ENCODE measurements at places on chromosomes 4 and X.

DNA sequence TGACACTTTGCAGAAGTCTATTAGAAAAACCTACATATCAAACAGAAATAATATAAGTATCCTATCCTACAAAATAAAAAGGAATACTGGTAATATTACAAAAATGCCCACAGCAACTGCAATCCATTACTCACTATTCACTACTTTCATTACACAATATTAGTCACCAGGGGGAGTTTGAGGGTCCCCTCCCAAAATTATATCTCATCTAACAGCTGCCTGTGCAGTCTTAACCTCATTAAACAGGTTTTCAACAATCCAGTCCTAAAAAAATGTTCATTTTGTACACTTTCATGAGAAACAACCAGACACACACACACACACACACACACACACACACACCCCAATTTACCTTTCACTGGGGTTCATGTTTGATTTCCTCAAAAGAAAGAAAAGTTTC is 2.9 kb downstream of the CLOCK start:
- no peak for DNase-seq

DNA sequence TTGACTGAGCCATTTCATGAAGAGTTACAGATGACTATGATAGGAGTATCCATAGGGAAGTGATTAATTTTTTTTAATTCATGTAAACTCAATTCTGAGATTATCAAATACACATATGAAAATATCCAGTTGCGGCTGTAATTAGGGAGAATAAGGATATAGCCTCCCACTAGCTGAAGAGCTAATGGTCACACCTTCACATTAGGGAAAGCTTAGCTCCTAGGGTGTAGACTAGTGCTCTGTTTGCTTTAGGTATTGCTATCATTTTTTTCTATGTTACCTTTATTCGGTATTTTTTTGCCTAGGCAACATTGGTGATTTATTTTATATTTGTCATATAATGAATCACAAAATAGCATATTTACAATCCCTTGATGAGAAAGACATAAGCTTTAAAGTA is 39.6 kb upstream of the EPGN start:
- DNase-seq: no peak

DNA sequence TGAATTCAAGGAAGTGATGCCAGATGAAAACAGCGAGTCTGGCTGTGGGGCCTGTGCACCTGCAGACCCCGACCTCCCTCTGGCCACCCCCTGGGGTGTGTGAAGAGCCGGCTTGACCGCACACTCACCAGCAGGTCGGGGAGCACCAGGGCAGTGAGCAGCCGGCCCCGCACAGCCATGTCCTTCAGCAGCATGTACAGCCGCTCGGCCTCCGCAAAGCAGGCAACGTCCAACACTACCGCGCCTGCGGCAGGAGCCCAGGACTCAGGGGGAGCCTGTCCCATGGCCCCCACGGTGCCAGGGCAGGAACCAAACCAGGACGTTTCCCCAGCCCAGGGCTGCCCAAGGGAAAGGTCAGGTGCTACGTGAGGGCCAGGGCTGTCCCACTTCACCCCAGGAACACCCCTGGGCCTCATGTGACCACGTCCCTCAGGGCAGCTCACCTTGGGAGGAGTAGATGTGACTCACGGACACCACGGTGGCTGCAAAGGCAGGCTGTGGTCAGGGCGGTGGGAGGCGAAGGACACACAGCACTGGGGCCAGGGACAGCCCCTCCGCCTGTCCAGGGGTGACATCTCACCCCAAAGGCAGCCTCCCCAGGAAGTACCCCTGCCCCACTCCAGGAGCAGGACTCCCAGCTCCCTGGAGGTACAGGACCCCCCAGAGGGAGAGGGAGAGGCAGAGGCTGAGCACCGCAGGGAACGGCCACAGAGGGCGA is 8.2 kb downstream of the DGKQ start:
- no peak for DNase-seq

DNA sequence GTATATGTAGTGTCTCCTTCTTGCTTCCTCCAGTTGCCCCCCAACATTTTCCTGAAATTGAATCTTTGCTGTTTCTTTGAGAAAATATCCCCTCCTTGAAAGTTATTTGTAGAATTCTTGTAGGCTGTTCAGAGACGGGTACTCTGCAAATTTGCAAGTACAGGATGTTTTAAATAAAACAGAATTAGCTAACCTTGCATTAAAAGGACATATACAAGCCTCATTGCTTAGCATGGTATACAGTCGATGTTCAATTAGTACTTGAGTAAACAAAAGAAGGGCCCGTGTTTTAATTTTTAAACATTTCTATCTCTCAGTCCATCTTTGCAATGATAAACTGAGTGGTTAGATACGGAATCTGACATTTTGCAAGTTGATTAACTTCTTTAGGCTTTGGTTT is 50.8 kb downstream of the RAPGEF2 start:
- DNase-seq: no peak

GRCh38 chr4:118741301-118741855 is 56.2 kb downstream of the METTL14 start:
- DNase-seq: no peak

DNA sequence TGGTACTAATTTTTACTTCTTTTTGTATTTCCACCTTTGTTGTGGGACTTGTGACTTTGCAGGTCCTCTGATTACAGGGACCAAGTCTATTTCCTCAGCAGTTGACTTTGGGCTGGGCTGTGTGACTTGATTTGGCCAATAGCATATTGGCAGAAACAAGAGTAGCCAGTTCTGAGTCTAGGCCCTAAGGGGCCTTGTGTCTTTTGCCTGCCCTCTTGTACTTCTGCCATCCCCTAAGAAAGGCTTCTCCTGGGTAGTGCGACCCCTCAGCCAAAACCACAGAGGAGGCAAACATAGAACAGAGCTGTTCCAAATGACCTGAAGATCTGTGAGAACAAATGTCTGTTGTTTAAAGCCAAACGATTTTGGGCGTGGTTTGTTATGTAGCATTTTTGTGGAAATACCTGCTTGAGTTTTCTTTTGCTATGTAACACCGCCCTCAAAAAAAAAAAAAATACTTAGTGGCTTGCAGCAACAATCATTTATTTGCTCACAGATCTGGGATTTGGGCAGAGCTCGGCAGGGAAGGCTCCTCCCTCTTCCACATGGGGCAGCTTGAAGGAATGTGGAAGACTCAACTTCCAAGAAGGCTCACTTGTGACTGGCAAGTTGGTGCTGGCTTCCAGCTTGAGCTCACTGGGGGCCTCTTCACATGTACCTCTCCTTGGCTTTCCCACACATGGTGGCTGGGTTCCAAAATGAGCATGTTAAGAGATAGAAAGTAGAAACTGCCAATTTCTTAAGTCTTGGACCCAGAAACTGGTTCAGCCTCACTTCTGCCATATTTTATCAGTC is 423.0 kb upstream of the CNKSR2 start:
- no peak for DNase-seq

GRCh38 chrX:49166914-49167739 is 4.6 kb downstream of the MAGIX start:
- no peak for DNase-seq

DNA sequence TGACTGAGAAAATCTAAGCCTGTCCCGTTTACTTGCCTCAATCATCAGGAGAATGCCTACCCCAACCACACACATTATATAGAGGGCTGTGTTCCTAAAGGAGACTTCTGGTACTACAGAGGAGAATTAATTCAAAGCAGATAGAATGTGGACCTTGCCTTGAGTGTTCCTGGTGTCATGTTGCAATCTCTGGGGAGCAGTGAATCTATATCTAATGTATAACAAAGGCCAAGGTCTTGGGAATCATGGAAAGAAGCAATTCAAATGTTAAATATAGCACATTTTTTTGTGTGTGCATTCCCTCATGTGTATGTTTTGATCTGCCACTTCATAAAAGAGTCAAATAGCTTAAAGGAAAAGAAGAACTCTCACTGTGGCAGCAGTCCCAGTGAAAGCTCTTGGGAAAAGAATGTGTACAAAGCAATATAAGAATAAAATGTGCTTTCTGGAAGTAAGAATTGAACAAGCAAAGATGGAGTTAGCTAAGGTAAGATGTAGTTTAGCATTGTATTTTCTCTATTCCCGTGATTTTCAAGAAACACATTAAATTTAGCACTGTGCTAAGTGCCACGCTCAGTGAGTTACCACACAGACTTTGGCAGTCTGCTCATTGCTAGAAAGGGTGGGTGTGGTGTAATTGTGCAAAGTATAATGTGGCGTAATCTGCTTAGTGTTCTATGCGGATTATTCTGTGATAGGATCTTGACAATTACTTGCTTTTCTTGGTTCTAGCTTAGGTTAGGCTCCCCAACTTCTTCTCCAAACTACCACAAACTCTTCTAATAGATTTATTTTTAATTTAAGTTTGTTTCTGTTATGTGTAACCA is 13.7 kb downstream of the ADH6 start:
- DNase-seq: peak; percentile 8

GRCh38 chrX:79556800-79557199 is 189.7 kb upstream of the ITM2A start:
- no peak for DNase-seq

DNA sequence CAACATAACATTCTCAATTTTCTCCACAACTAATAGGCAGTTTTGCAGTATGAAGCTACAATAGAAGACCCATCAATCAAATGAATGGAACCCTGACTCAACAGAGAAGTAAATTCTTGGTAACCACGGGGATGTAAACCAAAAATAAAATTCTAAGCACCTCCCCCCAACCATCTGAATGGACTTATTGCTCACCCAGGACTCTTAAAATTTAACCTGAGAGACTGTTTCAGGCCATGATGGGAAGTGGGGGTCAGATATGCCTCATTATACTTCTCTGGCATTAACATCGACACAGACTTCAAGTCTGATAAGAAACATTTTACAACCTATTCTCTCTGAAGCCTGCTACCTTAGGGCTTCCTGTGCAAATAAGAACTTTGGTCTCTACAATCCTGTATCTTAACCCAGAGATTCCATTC is 620.9 kb downstream of the TLL1 start:
- no peak for DNase-seq

- no peak for DNase-seq
These were observed 93.9 kb upstream of the GATB start for GRCh38 chr4:151854731-151855130.

DNA sequence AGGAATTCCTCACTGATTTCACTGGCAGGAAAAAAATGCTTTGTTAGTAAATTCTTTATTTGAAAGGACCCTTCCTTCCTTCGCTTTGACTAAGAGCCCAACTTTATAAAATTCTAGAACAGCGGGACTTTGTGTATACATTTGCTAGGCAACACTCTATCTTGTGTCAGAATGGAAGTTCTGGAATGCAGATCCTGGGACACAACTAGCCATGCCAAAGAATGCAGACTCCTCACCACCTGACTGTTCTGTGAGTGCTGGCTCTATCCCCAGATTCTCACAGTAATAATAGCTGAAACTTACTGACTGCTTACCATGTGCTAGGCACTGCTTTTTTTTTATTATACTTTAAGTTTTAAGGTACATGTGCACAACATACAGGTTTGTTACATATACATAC is 73.3 kb upstream of the ZDHHC15 start:
- DNase-seq: no peak

DNA sequence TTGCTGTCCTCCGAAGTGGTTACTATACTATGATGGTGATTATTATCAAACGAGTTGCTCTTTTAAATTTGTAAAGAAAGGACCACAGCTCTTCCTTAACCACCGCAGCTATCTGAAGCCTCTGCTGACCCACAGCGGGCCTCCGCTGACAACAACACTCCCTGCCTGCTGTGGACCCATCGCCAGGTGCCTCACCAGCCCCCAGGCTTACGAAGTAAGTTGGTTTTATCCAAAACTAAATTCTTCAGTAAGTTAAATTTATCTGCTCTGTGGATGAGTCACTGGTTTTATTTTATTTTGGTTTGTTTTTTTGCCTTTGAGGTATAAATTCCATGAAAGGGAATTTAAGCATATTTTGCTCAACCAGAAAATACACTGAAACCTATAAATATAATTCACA is 54.7 kb downstream of the SLC9A6 start:
- no peak for DNase-seq

DNA sequence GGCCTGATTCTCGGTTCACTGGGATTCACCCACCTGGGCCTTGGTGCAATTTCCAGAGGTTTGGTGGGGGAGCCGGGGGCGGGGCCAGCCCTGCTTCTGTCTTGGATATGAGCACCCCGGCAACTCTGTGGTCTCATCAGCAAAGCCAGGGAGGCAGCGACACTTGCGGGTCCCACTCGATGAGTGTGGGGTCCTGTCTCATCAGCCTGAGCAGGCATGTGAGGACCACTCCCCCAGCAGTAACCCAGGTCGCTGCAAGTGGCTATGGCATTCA is 19.0 kb downstream of the ADRA2C start:
- no peak for DNase-seq

DNA sequence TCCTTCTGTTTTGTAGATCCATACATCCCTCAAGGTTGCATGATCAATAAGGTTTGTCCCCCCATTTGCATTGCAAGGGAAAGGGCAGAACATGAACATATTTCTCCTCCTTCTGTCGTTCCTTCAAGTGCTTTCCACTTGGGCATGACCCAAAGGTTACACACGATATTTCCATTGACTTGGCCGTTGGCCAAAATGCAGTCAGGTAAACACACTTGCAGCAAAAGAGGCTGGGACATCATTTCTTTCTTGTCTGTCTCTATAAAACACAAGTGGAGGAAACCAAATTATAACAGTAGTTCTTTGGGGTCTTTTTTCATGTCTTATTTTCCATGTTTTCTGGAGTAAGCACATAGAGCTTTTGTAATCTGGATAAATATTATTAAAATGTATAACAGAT is 156.1 kb downstream of the FRAS1 start:
- no peak for DNase-seq

DNA sequence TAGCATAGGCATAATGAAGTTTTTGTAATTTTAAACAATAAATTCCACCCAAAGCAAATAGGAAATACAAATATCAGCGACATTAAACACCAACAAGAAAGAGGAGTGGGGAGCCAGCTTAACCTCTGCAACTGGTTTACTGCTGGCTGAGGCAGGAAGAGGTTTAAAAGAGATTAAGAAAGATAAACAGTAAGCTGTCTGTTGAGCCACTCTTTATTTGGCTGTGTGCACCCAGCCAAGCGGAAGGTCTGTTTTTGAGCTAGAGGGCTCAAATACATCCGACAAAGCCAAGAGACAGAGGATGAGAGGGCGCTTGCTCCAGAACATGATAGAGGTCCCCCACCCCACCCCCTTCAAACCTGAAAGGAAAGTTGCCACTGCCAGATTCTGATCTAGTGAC is 191.4 kb downstream of the MGST2 start:
- no peak for DNase-seq

DNA sequence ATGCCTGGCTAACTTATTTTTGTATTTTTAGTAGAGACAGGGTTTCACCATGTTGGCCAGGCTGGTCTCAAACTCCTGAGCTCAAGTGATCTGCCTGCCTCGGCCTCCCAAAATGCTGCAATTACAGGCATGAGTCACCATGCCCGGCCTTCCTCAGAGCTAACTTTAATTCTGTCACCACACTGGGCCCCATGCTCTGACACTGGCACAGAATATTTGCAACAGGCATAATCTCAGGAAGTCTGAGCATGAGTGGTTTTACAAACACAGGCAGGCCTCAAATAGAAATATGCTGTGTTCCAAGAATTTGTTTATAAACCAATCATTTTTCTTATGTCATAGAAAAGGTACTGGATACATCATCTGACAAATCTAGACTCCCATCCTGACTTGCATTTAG is 32.7 kb upstream of the FAM9C start:
- no peak for DNase-seq

All from NCI-H1930 (cell line).